ENCODE measurements at places on chromosomes 7 and 10.

GRCh38 chr7:48033922-48034321 lies 1.4 kb upstream of the C7orf57 start:
- no peak for DNase-seq

- no peak for DNase-seq
Measured at GRCh38 chr7:138935465-138936011, 45.7 kb downstream of the KIAA1549 start.

- DNase-seq: no peak
Measured at GRCh38 chr10:42866115-42866995, 83.8 kb downstream of the BMS1 start.

- no peak for DNase-seq
Measured at GRCh38 chr10:59079386-59080226, 96.8 kb upstream of the PHYHIPL start.
